ENCODE measurements at places on chromosomes 5 and 9.
A peak's percentile ranks its signal among the peaks of the same experiment; 100 is the strongest.

DNA sequence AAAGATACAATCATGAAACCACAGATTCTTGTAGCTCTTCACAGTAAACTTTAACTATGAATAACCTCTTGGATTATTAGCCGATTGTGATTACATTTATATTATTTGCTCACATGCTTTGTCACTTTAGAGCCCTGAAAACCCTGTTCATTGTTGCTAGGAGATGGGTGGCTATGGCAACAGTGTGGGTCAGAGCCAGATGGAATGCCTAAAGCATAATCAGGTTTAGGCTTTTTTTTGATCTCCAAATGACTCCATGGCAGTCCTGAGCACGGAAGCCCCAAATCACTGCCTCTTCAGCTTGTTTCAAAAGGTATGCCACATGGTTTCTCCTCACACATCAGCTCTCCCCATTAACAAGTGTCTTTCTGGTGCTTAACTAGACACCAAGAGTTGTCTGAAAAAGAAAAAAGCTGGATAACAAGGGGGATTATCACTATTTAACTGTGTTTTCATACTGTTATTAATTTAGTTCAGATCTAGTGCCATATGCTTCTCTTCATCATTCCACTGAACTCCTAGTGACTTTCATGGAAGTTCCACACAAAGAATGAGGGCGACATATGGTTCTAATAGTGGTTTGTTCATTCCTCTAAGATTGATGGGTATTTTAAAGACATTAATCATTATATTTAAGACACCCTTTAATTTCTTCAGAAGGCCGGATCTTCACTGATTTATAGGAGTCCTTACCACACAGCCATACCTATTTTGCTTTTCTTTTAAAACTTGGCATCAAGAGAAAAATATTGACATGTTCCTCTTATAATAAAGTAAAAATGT, 88.8 kb upstream of the PAM start:
- DNase-seq: no peak

DNA sequence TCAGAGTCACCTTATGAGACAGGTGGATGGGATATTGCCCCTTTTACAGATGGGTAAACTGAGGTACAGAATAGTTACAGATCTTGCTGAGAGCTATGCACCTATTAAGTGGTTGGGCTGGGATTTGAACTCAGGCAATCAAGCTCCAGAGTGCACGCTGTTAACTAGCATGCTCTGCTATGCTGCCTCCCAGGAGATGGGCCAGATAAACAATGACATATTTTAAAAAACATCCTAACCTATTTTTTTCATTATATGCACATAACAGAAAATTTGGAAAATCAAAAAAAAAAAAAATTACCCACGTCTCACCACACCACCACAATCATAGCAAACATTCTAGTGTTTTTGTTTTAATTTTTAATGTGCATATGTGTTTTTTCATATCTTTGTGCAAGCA, 123.4 kb upstream of the STC2 start:
- no peak for DNase-seq

- DNase-seq: peak; percentile 63
Measured at GRCh38 chr5:41763081-41763480, 107.1 kb downstream of the OXCT1 start.

DNA sequence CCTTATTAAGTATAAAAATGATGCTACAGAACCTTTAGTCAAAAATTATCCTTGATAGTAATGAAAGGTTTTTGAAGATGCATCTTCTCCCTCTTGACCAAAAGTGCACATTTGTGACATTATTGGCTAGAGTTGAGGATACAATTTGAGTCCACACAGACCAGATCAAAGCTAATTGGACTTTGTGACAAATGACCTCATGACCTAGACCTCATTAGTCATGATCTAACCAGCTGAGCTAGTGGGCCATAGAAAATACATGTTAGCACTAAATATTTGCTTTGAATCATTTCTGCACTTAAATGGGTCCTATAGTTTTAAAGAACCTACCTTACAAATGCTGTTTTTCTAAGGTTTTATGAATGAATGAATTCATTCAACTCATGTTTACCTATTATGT, 182.1 kb downstream of the RFX3 start:
- no peak for DNase-seq

DNA sequence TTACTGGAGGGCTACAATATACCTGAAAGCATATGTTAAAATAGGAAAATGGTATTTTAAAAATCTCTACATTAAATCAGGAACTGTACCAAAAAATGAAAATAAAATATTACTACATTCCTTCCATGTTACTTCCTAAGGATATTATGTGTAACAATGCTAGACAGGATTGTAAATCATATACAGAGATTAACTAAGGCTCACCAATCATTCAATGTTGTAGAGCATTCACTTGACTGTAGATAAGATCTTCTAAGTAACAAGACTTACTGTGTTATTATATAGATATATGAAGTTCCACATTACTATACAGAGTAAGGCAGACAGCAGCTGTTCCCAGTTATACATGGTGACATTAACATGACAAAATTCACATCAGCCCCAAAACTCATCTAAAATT, 1919.1 kb upstream of the CDH9 start:
- DNase-seq: no peak

DNA sequence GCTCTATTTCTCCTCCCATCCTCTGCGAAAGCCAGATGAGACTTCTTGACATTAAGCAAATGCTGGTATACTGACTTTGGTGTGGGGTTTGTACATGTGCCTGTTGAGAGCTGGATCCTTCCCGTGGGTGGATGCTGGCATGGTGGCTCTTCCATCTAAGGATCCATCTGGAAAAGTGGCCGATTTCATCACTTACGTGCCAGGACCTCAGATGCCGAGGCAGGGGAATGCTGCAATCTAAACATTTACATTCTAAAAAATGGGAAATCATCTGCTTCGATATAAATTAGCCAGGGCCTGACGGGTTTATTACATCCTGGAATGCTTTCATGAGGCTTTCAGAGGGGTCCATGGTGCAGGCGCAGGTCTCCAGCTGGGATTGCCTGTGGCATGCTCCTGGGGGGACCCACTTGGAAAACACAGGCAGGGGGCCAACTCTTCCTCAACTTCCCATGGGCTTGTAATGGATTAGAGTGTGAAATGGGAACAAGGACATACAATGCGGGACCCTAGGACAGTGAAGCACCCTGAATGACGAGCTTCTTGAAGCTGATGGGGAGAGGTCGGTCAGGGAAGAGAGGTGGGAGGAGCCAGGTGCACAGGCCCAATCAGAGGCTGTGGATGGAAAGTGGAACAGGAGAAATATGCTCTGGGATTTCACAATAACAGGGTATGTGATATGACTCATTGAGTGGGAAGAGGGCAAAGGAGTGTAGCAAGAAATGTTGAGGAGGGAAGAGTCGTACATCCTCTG, 105.5 kb upstream of the PITX1 start:
- DNase-seq: peak; percentile 96

GRCh38 chr9:7075154-7075553, 317.4 kb downstream of the KDM4C start:
- no peak for DNase-seq

- no peak for DNase-seq
Measured at GRCh38 chr9:27402626-27403025, 105.7 kb upstream of the EQTN start.

DNA sequence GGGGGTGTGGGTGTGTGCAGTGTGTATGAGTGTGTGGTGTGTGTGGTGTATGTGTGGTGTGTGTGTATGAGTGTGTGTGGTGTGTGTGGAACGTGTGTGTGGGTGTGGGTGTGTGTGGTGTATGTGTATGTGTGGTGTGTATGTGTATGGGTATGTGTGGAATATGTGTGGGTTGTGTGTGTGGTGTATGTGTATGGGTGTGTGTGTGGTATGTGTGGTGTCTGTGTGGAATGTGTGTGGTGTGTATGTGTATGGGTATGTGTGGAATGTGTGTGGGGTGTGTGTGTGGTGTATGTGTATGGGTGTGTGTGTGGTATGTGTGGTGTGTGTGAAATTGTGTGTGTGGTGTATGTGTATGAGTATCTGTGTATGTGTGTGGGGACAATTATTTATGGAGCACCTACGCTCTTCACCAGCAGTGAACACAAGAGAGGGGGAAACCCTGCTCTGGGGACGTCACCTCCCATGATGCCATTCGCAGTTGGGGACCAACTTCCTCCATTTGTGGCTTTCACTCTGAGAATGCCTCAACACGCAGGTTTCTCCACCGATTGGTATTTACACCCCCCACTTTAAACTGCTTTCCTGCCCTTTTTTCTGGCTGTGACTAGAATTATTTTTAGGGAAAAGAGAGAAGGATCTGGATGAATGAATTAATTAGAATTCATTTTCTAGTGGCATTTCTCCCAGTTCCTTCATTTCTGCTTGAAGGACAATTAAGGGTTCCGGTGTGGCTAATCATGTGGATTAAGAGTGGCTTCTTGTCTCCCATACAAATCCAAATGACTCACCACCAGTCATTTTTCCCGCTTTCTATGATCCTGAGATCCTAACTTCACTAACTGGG, 238.1 kb downstream of the ROR2 start:
- DNase-seq: no peak

DNA sequence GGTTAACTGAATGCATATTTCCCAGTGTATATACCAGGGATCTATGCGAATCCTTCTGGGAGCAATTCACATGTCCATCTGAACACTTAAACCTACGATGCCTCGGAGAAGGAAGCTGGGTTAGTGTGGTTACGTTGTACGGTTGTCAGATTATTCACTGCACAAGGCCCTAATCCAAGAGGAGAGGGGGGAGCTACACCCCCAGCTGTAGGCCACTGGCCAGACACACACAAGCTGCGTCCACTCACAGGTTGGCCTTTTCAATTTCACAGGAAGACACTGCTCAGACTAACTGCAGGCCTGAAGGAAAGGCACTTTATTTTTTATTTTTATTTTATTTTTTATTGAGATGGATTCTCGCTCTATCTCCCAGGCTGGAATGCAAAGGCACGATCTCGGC, 184.5 kb upstream of the GNA14 start:
- DNase-seq: no peak
